ENCODE measurements at places on chromosomes 4 and X. TPM values are rescaled to one million over a fixed set of nuclear protein-coding genes. Genes with fewer than 3 reads are reported as not detected.

The BEX5 gene
- total RNA-seq = not detected

The ELF4 gene
- total RNA-seq = 16.7 TPM

The CT45A1 gene
- not detected for total RNA-seq

The SERTM2 gene
- total RNA-seq = not detected

The CHIC1 gene
- total RNA-seq = 4.6 TPM

All from pericardium fibroblast (primary cell).